ENCODE measurements at places on chromosomes 3 and 15.

DNA sequence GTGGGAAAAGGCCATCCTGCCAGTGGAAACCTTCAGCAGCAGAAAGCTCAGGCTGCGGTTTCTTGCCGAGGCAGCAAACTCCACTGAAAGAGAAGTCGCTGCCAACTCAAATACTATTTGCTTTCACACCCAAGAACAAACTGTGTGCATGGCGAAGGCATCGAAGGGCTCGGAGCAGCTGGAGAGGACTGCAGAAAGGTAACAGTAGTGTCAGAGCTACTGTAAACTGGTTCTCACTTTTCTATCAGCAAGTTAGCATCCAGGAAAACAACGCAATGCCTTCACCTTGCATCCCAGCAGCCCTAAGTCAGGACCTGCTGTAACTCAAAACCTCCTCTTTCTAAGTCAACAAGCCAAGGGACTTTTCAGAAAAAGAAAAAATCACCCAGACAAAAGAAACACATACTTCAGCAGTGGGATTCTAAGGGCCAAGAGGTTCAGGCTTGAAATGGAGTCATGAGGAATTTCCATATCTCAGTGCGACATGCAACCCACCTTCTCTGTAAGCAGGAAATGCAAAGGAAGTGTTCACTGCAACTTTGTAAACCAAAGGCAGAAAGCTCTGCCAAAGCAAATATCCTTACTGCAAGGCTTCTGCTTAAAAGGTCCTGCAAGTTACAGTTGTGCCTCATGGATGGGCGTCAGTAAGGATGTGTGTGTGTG lies 193.5 kb downstream of the FOXP1 start:
- DNase-seq = no peak

DNA sequence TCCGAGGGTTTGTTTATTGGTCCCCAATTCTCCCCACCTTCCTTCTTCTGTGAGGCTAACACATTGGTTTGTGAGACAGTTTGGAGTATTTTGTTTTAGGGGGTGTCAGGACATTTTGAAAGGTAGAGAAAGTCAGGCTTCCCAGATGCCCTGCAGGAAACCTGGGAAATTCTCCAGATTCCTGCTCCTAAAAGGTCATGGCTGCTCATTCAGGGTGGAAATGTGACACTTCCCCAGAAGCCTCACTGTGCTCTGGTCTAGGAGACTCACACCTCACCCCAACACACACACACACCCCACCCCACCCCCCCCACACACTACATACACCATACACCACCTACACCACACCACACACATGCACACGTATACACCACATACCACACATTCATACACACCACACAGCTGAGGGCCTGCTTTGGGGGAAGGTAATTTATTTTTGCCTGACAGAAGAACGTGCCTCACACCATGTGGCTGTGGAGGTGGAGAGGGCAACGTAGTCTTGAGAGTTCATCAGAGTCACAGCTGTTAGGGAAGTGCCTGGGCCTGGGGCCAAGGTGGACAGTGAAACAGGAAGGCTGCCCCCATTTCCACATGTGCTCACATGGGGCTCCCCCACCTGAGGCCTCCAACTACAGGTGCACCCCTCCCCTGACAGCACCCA lies 40.4 kb upstream of the LIMD1 start:
- DNase-seq = no peak

DNA sequence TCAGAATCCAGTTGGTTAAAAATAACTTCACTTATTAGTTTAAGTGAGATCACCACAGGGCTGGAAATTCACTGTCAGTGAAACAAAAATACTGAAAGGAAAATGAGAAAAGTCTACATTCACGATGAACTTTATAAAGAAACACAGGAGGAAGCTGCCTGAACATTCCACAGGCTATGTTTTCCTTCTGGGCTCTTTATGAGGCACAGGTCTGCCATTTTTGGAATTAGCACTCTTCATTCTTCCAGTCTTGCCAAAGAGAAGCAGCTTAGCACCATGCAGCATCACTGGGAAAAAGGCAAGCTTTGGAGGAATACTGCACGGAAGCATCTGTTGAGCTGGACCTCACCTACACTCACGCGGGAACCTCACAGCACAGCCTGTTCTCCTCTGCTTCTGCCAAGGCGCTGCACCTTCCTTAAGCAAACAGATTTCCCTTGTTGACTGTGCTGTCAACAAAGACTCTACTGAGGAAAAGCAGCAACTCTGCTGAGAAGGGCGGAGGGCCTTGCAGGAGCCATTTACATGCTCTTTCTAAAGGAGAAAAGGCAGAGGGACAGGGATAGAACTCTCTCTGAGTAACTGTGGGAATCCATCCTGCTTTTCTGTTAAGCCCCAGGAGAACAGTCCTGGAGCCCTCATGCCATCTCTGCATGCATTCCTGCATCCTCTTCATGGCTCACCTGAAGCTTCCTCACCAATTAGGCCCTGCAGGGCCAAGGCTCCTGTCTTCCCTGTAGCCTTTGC lies 15.7 kb downstream of the SUSD5 start:
- no peak for DNase-seq

GRCh38 chr15:87326269-87326668 lies 930.3 kb downstream of the NTRK3 start:
- no peak for DNase-seq

DNA sequence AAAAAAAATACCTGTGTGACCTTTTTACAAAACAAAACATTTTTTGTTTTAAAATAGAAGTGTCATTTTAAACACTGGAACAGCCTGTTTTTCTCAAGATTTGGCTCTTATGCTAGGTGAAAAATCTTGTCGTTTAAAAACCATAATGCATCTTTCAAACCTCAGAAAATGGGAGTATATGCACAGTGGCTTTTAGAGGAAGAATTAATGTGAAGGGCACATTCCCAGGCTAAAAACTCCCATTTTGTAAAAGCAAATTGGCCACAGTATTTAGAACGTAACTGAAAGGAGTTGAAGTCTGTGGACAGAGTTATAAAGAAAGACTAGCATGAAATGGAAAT lies 190.0 kb downstream of the OSBPL10 start:
- DNase-seq = no peak

DNA sequence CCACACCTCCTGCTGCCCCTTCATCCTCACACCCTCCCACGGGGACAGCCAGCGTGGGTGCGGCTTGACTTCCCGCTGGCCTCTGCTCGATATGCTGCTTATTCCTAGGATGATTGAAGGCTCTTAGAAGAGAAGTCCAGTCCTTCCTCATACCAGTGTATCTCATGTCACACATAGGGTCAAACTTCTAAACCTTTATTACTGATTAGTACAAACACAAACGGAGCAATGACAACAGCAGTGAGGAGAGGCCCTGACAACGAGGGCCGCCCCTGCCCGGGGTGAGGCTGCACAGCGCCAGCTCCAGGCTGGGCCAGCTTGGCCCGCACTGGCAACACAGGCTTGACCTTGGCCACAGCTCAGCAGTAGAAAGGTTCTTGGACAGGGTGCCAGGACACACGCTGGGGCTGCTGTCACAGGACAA lies 3.7 kb downstream of the CIB1 start:
- no peak for DNase-seq

- DNase-seq = no peak
Measured at GRCh38 chr3:196604548-196604947, 34.9 kb upstream of the NRROS start.

- no peak for DNase-seq
Measured at GRCh38 chr3:195075941-195076875, 194.8 kb downstream of the XXYLT1 start.

GRCh38 chr3:52046186-52046901 lies 10.0 kb downstream of the DUSP7 start:
- no peak for DNase-seq

GRCh38 chr3:13042715-13043271 lies 30.4 kb downstream of the IQSEC1 start:
- no peak for DNase-seq

DNA sequence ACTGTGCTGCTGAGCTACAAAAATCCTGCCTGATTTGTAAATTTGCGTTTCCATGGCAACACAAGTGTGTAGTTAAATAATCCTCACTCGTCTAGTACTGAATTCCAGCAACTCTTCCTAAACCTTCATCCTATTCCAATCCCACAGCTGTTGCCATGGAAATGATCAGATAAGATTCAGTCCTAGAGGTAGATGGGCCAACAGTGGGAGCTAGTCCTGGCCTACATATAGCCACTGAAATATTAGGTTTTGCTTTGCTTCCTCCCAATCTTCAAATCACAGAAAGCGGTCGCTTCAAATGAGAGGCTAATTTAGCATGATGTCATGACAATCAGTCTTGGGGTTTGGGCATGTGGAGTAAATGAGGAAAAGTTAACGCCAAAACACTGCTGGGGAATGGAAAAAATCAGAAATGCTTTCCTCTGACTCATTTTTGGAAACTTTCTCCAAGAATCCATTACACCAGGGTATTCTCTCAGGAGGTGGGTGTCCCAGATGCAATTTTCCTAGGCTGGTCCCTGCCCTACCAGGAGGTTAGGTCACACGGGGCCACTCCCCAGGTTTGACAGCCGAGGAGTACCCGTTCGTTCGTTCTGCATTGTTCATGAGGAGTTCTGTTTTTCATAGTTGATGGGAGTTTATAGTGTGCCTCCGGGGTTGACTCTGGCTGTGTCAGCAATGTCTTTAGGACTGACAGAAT lies 159.2 kb upstream of the SLCO3A1 start:
- DNase-seq = no peak

- DNase-seq = no peak
Measured at GRCh38 chr3:122770521-122771202, 23.0 kb downstream of the HSPBAP1 start.

DNA sequence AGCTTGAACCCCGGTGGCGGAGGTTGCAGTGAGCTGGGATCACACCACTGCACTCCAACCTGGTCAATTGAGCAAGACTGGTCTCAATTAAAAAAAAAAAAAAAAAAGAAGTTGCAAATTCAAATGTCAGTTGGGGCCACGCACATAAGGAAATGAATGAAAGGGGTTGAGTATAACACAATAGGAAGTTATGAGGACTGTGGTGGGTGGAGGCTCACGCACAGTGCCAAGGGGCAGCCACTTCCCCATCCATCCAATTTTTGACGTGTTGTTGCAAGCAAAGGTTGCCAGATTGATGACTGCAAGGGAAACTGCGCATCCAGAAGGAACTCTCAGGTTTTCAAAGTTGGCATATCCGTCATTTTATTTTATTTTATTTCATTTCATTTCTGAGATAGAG lies 532.2 kb downstream of the NTRK3 start:
- DNase-seq = no peak

- DNase-seq = no peak
Measured at GRCh38 chr3:31227131-31227562, 305.6 kb upstream of the STT3B start.

- DNase-seq = no peak
Measured at GRCh38 chr15:46278062-46278461, 643.2 kb downstream of the SQOR start.

- no peak for DNase-seq
Measured at GRCh38 chr15:47422881-47423665, 294.2 kb upstream of the SEMA6D start.

DNA sequence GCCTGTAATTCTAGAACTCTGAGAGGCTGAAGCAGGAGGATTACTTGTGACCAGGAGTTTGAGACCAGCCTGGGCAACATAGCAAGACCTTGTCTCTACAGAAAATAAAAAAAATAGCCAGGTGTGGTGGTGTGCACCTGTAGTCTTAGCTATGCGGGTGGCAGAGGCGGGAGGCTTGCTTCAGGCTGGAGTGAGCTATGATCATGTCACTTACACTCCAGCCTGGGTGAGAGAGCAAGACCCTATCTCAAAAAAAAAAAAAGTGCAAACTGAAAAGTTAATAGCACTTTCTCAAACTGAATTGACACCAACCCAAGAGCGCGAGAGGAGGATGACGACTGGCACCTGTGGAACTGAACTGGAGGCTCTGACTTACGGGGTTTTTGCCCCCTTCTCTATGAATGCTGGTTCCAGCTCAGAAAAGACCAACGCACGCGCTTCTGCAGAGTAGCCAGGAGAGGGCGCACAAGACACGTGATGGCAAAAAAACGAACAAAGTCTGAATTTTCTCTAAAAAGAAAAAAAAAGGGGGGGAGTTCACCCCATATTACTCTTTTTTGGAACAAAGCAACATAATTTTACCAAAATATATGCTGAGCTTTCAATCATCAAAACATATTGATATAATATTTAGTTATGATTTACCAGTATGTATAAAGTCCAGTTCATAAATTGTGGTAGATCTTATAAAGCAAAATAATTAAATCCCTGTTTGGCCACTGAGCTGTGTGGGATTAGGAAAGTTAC lies 23.7 kb downstream of the CFAP92 start:
- peak; percentile 64 for DNase-seq

GRCh38 chr3:8983591-8983990 lies 20.3 kb upstream of the RAD18 start:
- DNase-seq = no peak

DNA sequence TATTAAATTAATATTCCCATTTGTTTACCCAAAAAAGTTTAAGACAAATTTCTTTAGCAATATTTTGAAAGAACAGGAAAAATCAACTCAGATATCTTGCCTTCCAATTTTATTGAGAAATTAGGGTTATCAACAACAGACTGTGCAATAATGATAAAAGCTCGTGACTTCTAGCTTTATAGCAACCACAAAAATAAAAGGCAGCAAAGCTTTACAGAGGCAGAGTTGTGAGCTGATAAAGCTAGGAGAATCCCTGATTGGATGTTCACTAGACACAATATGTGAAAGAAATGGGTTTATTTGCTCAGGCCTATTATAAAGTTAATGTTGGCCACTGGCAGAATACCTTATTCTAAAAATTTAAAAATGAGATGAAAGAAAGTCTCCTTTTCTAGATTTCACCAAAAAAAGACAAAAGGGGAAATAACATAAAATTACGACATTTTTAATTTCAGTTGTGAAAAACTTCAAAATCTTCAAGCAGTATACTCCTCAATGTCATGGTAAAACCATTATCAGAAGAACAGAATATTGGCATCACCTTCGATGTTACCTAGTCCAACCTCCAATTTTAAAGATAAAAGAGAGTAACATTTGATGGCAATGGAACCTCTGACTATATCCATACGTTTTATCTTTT lies 2.8 kb downstream of the VPS13C start:
- no peak for DNase-seq

GRCh38 chr15:74488776-74489175 lies 27.8 kb upstream of the UBL7 start:
- DNase-seq = no peak

GRCh38 chr3:145815707-145816413 lies 345.1 kb downstream of the PLOD2 start:
- DNase-seq = no peak

DNA sequence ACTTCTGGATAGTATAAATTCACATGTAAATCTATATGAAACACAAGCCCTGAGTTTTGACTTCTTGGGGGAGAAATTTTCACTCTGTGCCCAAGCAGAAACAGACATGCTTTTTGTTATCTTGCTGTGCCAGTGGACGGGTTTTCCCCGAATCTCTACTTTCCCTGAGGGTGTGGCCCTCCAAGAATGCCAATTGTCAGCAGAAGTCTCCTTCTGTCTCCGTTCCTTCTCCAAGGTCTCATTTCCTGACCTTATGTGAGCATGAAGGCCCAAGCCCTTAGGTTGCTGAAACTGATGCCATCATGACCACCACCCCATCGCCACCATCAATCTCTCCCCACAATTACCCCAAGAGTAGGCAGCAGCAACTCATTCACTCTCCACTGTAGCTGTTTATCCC lies 253.8 kb downstream of the XXYLT1 start:
- DNase-seq = no peak

GRCh38 chr15:96303503-96304056 lies 26.9 kb upstream of the NR2F2 start:
- no peak for DNase-seq

- no peak for DNase-seq
Measured at GRCh38 chr3:111197485-111197884, 125.9 kb downstream of the NECTIN3 start.

- no peak for DNase-seq
Measured at GRCh38 chr3:115943579-115943978, 320.3 kb downstream of the GAP43 start.

- no peak for DNase-seq
Measured at GRCh38 chr3:96334779-96335178, 479.6 kb upstream of the EPHA6 start.

- DNase-seq = no peak
Measured at GRCh38 chr3:153866901-153867300, 254.3 kb upstream of the ARHGEF26 start.

All from effector memory CD8-positive, alpha-beta T cell (primary cell).